ENCODE measurements at places on chromosomes 1 and 21.
A peak's percentile ranks its signal among the peaks of the same experiment; 100 is the strongest.

DNA sequence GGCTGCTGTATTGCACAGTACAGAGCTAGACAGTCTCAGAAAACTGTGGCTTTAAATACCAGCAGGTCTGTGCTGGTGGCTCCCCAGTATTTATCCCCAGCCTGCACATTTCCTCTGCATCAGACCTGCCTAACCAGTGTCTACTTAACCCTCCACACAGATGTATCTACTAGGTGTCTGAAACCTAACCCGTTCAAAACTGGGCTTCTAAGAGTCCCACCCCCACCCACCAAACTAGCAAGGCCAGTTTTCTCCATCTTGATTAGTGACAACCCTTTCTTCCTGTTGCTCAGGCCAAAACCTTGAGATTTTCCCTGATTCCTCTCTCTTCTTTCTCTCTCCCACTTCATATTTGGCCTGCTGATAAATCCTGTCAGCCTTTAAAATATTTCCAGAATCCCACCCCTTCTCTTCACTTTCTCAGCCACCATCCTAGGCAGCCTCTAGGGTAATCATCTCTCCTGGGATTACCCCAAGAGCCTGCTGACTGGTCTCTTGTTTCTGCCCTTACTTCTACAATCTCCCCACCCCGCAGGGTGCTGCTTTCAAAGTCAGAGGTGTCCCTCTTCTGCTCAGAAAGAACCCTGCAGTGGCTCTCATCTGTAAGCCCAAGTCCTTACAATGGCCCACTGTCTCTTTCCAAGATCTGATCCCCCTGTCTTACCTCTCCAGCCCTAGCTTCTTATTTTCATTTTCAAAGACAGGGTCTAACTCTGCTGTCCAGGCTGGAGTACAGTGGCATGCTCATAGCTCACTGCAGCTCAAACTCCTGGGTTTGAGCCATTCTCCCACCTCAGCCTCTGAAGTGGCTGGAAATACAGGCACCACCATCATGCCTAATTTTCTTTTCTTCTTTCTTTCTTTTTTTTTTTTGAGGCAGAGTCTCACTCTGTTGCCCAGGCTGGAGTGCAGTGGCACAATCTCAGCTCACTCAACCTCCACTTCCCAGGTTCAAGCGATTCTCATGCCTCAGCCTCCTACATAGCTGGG is 45.2 kb downstream of the H3-3A start:
- peak; percentile 59 for DNase-seq

DNA sequence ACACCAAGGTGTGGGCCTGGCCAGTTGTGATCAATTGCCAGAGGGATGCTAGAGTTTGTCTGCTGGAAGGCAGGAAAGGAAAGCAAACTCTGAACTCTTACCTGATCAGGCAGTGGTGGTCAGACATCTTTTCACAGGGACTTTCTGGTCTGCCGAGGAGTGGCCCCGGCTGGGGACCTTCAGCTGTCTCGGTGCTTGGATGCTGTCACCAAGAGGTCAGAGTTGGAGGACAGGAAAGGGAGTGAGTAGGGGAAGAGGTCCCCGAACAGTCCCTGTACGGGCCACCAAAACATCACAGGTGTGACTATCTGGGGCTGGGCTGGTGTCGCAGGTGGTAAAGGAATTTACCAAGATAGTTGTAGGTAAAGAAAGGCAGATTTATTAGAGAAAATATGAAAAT is 17.7 kb upstream of the METTL13 start:
- no peak for DNase-seq

GRCh38 chr1:47405697-47406096 is 10.4 kb upstream of the FOXE3 start:
- DNase-seq = no peak

GRCh38 chr1:34590211-34590623 is 164.6 kb upstream of the GJB5 start:
- no peak for DNase-seq

- DNase-seq = peak; percentile 67
Measured at GRCh38 chr1:4796161-4797015, 142.0 kb downstream of the AJAP1 start.

- DNase-seq = no peak
Measured at GRCh38 chr1:195664628-195665027, 943.6 kb downstream of the KCNT2 start.

Data from GM20000 (cell line).